ENCODE measurements at places on chromosomes 5 and 9. TPM values are rescaled to one million over a fixed set of nuclear protein-coding genes. Genes with fewer than 3 reads are reported as not detected.

Gene RNF20
- 18.0 TPM for polyA plus RNA-seq

Gene FGF10
- polyA plus RNA-seq, result not detected

Gene CCDC180
- polyA plus RNA-seq, result 0.55 TPM

Gene MVB12B
- polyA plus RNA-seq, result 2.7 TPM

Gene SNX2
- 33.1 TPM for polyA plus RNA-seq

Gene TAF11L11
- not detected for polyA plus RNA-seq

Gene TTC23L
- polyA plus RNA-seq, result not detected

DNA sequence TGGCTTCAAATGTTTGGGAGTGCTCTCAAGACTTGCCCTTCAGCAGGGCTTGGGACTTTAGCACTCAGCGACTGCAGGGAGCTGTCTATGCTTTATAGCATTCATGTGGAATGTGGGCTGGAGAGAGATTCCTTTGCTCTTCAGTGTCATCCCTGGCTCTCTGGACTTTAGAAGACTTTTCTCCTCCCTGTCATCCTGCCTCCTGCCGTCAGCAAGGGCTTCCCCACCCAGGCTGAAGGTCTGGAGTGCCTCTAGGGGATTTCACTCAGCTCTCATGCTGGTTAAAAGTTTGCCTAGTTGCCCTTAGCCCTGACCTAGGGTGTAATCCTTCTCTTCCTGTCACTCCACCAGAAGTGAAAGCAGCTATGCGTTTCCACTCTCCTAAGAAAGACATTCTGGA, 210.9 kb downstream of the FRMD3 start:
- DNase-seq, result peak; percentile 13

DNA sequence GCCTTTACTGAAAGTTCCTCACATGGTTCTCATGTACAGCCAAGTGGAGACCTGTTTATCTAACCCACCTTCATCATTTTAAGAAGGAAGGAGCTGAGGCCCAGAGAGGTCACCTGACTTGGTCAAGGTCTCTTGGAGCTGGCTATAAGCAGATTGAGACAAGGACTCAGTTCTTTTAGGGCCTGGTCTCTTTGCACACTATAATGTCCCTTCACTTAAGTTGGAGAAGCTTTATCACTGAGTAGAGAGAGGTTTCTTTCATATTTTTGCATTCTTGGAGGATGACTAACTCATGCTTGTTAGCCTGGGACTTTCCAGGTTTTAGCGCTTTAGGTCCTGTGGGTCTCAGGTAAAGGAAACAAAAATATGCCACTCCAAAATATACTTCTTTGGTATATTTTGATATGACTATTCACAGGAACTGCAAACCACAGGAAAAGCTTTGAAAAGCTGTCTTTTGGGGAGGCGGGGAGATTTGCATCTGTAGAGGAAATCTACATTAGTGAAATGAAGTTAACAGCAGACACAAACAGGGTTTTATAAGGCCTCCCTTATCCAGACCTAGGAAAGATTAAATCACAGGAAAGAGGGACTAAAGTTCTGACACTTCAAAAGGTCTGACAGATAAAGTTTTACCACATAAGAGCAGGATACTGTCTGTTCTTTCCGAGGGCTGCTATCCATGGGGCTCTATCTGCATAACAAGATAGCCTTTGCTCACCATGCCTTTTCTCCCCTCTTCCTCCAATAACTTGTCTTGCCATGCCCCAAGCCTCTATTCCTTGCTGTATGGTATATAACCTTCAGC, 95.8 kb upstream of the ANKRD55 start:
- DNase-seq, result no peak

- DNase-seq, result peak; percentile 96
Measured at GRCh38 chr5:120139039-120139438, 325.1 kb upstream of the PRR16 start.

DNA sequence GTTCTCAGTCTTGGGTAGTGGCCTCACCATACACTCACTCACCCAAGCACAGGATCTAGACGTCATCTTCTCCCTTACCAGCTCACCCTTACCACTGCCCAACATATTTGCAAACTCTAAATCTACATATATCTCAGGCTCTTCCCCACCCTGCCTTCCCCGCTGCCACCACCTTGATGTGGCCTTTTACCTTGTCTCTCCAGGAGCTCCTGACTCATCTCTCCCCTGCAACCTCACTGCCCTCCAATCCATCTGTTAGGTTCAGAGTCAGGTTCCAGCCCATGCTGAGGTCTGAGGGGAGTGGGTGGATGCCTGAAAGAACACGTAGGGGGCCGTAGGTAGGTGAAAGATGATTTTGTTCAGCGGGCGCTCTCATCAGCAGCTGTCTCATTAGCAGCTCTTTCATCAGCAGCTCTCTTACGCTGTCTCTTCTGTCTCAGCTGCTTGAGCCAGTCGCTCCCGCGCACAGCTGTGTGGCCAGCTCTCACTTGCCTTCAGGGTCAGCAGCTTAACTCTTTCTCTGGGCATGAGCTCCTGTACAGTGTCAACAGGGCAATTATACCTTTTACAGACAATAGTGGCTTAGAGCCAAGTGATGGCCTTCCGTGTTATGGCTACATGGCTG, 23.1 kb upstream of the CKMT2 start:
- DNase-seq, result no peak

DNA sequence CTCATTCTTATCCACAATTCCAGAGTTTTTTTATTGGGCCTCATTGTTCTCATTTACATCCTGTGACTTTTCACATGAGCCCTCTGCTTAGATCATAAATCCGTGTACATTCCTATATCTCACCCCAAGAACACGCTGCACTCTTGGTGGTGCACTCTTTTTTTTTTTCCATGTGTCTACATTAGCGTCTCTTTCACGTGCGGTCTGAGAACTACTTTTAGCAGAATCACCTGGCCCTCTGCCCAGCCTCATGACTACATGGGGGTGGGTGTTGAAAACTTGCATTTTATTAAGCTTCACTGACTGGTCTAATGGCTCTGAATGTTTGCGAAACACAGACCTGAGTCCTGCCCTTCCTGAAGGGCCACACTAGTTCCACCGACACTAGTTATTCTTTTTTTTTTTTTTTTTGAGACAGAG, 18.6 kb downstream of the C9orf57 start:
- peak; percentile 91 for DNase-seq

GRCh38 chr5:25301836-25302235, 657.1 kb upstream of the CDH10 start:
- DNase-seq, result no peak

- no peak for DNase-seq
Measured at GRCh38 chr9:121138561-121138960, 63.1 kb downstream of the RAB14 start.

DNA sequence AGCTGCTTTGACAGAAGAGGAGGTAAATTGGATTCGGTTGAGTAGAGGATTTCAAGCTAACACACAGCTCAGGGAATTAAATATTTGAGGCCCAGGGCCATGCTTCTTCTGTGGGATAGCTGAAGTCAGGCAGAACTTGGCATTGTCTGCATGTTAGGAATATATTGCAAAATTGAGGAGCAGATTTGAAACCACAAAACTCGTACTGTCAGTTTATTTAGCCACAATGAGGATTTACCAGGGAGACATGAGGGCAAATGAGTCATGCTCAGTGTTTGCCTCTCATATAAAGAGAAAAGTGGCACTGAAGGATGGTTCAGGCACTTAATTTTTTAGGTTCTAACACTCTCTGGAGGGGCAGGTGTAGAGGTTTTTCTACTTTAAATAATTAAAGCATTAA, 83.0 kb upstream of the PRLR start:
- peak; percentile 58 for DNase-seq

DNA sequence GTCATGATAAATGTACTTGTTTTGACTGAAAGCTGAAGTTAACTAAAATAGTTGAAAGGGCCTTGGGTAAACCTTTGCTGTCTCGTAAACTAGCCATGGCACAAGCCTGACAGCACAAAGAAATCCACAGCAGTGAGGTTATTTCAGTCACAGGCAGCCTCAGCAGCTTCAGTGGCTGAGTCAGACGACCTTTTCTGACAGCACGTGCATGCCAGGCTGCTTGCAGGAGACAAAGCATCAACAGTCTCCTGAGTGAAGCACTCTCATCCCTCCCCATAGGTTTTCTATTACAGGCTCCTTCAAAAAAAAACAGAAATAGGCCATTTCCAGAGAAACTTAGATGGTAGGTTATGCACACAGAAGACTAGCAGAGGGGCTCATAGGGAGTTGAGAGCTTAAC, 34.6 kb downstream of the OXCT1 start:
- peak; percentile 49 for DNase-seq

GRCh38 chr9:132516911-132517310, 65.5 kb upstream of the BARHL1 start:
- no peak for DNase-seq

DNA sequence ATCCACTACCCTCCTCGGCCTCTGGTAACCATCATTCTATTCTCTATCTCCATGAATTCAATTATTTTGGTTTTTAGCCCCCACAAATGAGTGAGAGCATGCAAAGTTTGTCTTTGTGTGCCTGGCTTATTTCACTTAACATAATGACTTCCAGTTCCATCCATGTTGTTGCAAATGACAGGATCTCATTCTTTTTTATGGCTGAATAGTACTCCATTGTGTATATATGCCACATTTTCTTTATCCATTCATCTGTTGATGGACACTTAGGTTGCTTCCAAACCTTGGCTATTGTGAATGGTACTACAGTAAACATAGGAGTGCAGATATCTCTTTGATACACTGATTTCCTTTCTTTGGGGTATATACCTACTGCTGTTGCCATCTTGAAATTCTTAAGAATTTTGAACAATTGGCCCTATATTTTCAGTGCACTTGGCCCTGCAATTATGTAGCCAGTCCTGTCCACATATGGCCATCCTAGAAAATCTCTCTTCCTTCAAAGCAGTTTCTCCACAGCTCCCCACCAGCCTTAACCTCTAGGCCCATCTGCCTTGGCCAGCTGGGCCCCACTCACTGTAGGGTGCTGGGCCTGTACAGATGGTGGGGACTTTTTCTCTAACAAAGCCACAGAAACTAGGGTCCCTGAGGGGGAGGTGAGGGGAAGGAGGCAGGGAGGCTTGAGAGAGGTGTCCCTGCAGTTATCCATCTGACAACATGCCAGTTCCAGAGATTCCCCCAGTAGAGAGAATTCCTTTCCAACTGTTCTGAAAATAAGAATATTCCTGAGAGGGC, 81.9 kb upstream of the LHFPL2 start:
- no peak for DNase-seq

DNA sequence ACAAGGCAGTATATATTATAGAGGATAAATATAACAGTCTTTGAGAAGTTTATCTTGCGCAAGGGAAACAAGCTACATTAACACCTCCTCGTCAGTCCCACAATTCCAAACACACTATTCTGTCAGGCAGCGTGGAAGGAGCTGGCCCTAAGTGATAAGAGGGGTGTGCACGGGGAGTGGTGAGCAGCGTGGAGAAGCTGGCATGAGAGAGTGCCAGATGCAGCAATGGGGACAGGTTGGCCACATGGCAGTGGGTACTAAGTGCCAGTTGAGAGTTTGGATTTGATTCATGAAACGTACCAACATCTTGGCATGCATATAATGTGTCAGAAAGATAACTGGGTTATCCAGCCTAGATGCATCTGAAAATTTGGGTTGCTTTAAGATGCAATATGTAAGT, 460.2 kb downstream of the ICE1 start:
- no peak for DNase-seq

DNA sequence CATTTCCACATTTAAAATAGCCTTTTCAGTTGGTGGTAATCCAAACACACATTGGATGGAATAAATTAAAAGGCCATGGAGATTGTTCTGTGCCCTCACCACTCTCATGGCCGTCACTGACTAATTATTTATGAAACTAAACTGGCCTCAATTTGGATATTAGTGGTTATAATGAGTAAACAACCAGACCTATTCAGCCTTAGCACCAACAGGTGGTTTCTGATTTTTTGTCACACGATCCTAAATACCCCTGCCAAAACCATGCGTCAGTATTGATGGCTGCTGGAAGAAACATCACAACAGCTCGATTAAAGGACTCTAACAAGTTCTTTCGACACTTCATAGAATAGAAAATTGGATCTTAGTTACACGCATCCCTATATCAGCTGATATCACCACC, 276.0 kb upstream of the DAP start:
- no peak for DNase-seq

DNA sequence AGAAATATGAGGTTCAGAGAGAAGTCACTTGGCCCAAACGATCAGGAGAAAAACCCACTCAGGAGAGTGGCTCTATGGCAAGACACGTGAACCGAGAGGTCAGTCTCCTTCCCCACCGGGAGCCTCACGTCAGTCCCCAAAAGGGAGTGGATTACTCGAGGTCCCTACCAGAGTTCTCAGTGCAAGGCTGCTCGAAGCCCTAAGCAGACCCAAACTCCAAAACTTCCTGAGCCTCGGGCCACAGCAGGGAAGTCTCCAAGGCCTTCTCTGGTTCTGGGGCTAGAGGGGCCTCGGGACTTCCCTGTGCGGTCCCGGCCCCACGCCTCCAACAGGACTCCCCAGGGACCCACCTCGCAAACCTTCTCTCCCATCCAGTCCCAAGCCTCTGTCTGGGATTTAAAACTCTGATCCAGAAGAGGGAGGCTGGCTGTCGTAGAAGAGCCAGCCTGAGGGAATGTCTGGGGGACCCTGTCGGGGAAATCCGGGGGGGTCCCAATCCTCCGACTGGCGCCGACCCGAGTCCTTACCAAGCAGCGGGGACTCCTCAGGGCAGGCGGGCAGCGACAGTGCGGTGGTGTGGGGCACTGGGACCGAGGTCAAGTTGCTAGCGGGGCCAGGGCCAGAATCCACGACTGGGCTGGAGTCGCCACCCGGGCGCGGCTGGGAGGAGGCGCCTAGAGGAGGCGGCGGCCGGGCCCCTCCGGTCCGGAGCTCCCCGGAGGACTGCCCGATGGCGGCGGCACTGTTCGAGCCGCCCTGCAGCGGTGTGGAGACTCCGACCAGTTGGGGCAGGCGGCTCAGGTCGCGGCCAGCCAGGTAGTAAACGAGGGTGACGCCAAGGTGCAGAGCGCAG, 679 bp downstream of the B4GALT1 start:
- DNase-seq, result no peak

DNA sequence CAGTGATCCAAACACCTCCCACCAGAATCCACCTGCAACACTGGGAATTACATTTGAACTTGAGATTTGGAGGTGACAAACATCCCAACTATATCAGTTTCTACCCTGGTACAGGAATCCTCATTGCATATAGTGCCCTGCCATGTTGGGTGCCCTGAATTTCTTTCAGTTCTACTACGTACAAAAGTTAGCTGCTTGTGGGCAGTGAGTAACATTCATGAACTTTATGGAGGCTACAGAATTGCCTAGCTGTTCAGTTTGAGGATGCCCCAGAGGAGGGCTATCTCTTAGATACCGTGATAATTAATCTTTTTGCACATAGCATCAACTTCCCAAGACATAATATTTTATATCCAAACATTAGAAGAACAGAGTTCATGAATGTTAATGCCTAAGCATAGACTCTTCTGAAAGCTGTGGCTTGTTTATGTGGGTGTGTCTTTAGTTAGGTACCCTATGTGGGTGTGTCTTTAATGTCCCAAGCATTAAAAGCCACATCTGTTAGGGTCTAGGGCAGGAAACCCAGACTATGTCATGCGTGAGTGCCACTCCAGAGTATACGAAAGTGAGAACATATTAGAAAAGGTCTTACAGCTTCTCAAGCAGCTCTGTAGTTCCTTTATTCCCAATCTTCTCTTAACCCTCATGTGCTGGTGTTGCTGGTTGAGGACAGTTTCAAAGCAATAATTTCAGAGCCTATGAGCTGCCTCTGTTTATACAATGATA, 47.0 kb upstream of the CHD1 start:
- no peak for DNase-seq
